Lower leg skin (tissue), 4 donors: ENCODE measurements at places on chromosomes 7 and 10. TPM values are rescaled to one million over a fixed set of nuclear protein-coding genes. Genes with fewer than 3 reads are reported as not detected.
A peak's percentile ranks its signal among the peaks of the same experiment; 100 is the strongest.

- DNase-seq = no peak
These were observed 205.3 kb upstream of the HABP2 start for GRCh38 chr10:113347508-113347907.

GRCh38 chr10:132810807-132811700 is 25.1 kb upstream of the NKX6-2 start:
- DNase-seq = peak; percentile 83

DNA sequence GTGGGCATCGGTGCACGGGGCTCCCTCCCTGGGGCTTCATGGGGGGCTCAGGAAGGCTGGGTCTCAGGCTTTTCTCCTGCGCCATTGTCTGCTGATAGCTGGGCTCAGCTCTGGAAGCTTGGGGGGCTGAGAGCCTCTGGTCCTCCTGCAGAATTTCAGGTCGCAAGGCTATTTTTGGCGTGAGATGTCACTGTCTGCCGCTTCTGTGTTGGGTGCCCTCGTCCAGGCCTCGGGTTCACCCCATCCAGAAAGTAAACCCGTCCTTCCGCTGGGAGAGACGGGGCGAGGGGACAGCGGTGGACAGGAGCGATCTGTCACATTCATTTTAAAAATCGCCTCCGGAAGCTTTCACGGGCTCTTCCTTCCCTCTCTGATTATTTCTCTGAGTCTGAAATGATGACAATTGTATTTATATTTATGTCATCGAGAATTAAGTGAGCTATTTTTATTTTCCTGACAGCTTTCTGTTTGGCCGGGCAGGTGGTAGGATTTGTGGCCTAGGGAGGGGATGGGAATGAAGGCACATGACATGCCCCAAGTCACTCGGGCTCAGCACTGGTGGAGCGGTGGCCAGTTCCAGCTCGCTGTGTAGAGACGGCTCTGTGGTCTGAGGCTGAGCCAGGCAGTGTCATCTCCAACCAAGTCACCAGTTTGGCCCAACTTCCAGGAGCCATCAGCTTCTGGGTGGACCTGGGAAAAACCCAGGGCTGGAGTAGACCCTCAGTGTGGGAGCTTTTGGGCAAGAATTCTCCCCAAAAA is 40.7 kb upstream of the AP5Z1 start:
- no peak for DNase-seq

- DNase-seq = no peak
These were observed 102.3 kb upstream of the NUPR2 start for GRCh38 chr7:56218510-56218909.

DNA sequence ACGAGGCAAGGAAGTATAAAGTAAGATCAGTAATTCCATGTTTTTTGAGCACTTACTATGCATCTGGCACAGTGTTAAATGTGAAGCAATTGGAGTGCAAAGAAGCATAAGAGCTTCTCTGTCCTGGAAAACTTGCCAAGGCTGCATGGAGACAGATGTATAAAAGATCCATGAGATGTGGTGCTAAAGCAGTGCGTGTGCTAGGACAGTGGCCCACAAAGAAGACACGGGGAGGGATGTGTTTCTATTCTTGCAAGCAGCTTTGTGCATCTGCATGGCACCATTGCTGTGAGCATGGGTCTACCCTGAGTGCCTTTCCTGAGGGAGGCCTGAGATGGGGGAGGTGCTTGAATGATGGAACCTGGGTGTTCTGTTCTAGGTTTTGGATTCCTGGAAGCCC is 5.1 kb upstream of the CDHR3 start:
- DNase-seq = no peak

DNA sequence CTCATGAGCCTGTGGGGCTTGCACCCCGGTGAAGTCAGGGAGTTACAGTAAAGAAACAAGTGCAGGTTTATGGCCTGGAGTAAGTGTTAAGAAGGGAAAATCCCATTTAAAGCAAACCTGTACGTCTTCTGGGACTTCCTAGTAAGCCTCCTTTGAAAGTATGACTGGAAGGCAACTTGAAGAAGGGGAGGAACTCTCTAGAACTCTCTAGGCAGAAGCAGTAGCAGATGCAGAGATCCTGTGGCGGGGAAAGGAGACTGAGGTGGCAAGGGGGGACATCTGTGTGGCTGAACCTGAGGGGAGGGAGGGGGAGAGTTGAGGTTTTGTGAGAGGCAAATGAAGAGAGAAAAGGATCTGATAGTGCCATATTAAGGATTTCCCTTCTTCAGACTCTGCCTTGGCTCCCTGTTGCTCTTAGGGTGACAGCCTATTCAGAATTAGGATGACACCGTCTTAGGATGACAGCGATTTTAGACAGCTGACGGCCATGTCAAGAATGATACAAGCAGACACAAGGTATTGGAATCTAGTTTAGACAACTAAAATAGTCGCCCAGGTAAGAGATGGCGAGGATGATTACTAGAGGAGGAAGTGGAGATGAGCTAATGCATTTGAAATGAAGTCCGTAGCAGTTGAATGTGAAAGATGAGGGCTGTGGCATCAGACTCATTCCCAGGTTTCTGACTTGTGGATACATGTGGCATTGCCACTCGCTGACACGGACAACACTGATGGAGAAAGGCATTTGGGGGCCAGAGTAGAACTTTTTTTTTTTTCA is 29.0 kb downstream of the CUL1 start:
- no peak for DNase-seq

GRCh38 chr7:100799037-100799896 is 28.1 kb downstream of the EPHB4 start:
- peak; percentile 43 for DNase-seq

DNA sequence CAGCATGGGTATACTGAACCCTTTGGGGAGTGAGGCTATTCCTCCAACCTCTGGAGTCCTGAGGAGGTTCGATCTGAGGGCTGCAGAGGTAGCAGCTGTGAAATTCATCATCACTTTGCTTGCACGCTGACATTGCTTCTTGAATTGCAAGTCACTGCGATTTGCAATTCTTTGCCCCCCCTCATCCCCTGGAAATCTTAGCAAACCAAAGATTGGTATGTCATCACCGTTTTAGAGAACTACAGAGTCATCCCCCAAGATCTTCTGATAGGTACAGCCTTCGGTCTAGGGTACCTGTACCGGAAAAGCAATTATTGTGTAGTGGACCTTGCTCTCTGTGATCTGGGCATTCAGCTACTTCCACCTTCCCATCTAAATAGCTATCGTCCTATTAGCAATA is 192.6 kb downstream of the KLF6 start:
- DNase-seq = no peak

Gene CLEC5A
- total RNA-seq = 3.8 TPM

Gene ANXA8
- total RNA-seq = 127 TPM

Gene ASB10
- not detected for total RNA-seq

Gene TFR2
- 3.4 TPM for total RNA-seq

Gene PSMA2
- 59.8 TPM for total RNA-seq
